HT1080 (cell line): ENCODE measurements at places on chromosomes 16 and 17.

DNA sequence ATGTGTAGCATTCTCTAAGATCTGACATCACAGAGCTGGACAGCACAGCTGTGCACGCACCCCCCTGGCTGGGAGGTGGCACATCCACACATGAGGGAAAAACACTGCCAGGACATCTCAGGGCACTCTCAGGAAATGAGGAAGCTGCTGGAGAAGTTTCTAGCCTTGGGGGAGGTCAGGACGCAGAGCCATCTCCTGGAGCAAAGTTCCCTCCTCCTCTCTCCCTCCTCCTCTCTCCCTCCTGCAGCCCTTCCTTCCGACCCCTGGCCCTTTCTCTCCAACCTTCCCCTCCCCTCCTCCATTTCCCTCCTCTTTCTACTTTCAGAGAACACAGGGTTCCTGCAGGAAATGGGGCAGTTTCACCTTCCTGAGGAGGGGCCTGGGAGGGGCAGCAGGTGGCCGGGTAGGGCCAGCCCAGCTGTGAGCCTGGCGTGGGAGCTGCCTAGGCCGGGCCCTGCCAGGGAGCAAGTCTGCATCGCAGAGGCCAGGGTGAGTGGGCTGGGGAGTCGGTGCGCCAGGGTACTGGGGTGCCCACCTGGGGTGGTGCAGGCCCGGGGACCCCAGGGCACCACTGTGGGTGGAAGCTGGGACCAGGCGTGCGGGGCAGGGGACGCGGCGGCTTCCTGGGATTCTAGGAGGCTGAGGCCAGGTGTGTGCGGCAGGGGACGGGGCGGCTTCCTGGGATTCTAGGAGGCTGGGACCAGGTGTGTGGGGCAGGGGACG is at the start of gene DPEP1:
DPEP1 (plus strand) TSS at position 412 of the 723 bp plus-strand sequence. CDS start 16,769 bp downstream, outside the sequence.
- no peak for DNase-seq

GRCh38 chr16:87844809-87845208 is 24.5 kb downstream of the SLC7A5 start:
- DNase-seq, result no peak

DNA sequence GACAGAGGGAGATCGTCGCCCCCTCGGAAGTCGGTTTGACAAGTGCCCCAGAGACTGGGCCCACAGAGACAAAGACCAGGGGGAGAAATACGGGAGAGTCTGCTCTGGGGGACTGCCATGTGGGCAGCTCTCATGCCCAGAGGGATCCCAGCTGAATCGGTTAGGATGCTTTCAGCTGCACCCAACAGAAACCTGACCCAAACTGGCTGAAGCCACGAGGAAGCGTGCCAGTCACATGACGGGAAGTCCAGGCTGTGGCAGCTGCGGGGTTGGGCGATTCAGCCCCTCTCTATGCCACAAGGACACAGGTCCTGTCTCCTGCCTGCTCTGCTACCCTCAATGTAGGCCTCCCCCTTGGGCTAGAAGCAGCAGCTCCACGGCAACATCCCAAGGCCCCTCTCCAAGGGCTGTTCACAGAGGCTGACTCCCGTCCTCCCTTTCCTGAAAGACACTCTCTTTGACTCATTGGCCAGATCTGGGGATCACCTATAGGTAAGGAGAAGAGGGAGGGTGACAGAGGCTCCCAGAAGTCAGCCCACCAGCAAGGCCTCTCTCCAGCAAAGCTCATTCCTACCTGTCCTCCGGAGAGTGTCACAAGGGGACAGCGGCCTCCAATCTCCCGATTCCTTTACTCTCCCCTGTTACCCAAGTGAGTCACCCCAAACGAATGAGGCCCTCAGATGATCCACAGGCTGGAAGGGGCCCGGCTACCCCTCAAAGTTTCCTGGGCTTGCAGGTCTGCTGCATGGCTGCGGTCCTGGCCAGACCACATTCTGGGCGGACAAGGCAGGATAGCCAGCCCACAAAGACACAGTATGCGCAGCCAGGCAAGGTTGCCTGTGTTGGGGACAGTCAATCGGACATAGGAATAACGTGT is 75.8 kb downstream of the RBFOX3 start:
- DNase-seq, result no peak

DNA sequence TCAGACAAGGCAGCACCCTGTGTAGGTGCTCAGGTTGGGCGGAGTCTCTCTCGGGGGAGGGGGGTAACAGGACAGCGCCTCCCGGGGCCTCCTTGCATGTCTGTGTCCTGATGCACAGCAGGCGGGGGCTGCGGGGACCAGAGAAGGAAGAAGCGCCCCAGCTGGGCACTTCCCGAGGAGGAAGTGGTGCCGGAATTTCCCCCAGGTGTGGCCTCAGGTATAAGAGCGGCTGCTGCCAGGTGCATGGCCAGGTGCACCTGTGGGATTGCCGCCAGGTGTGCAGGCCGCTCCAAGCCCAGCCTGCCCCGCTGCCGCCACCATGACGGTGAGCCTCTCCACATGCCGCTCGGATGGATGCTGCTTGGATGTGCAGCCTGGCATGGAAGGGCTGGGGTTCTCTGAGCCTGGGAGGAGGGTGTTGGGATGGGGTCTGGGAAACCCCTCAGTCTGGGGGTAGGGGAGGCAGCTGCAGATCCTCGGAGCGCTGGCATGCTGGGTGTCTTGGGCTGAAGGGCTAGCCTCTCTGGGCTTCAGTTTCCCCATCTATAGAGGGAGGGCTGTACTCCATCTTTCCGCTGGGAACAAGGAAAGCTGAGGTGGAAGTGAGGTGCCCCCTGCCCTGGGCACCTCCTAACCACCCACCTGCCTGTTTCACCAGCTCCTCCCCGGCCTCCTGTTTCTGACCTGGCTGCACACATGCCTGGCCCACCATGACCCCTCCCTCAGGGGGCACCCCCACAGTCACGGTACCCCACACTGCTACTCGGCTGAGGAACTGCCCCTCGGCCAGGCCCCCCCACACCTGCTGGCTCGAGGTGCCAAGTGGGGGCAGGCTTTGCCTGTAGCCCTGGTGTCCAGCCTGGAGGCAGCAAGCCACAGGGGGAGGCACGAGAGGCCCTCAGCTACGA is at the start of gene IL17C:
IL17C (plus strand) TSS at position 250 of the 908 bp plus-strand sequence; CDS start at position 320, 70 bp downstream.
- DNase-seq, result no peak

DNA sequence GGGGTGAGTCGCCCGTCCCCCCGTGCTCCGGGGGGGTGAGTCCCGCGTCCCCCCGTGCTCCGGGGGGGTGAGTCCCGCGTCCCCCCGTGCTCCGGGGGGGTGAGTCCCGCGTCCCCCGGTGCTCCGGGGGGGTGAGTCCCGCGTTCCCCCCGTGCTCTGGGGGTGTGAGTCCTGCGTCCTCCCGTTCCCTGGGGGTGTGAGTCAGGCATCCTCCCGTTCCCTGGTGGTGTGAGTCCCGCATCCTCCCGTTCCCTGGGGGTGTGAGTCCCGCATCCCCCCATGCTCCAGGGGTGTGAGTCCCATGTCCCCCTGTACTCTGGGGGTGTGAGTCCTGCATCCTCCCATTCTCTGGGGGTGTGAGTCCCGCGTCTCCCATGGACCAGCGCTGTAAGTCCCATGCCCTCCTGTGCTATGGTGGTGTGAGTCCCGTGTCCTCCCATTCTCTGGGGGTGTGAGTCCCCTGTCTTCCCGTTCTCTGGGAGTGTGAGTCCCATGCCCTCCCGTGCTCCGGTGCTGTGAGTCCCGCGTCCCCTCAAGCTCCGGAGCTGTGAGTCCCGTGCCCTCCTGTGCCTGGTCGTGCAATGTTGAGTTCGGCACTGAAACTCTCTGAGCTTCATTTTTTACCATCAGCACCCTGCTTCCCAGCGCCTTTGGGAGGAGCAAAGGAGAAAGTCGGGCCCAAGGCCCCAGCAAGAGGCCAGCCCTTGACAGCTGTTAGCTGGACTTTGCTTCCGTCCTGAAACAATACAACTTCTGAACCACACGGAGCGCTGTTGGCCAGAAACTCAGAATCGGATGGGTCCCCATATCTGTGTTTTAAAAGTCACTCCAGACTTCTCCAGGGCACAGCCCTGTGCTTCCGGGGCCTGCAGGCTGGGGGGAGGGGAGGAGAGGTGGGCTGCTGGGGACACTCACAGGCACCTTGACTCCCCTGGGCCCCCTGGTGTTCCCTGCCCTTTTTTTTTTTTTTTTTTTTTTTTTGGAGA is 11.5 kb upstream of the ZC3H18 start:
- DNase-seq, result peak; percentile 33

- DNase-seq, result no peak
Observed at GRCh38 chr16:86110726-86111125, 211.8 kb downstream of the IRF8 start.

GRCh38 chr17:68356949-68357455 is 65.7 kb downstream of the ARSG start:
- no peak for DNase-seq

DNA sequence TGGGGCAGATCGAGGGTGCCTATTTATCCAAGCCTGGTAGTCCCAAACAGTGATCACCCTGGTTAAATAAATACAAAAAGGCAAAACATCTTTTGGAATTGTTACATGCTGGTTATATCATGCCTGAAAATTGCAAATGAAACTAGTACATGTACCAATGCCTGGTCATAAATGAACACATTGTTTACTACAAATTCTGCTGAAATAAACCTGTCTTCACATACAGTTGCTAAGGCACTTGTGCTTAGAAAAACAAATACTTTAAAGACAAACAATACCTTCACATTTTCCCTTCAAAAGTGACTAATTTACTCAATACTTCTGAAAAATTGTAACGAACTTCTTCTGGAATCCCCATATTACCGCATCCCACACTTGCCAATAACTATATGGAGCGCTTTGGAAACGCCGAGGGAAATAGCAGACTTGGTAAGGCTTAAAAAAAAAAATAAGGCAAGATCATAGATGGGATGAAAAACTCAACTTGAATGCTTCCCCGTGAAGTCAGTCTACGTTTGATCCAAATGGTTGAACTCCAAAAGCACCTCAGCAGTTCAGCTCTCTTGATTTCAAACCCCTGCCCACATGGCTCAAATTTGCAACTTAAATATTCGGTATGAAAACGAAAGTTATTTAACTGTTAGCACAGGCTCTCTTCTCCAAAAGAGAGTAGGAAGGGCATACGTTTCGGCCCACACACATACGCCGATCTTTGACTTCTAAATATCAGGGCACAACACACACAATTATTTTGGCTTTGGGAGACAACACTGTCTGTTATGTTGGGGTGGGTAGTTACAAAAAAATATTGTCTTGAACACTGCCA is 264.5 kb downstream of the NTN1 start:
- no peak for DNase-seq

DNA sequence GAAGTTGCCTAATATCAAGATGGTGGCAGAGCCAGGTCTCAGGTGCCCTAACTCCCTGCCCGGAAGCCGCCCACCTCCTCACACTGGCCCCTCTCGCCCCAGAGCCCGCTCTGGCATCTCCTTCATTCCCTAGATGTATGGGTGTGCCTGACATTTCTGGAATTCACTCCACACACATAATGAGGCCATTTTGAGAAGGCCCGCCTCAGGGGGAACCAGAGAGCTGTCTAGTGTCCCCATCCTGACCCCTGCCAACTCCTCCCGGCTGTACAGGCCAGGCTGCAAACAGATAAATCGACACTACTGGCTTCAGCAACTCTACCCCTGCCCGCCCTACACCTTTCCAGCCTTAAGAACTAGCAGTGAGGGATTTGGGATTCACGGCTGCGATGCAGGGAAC is 7.7 kb downstream of the WNT3 start:
- no peak for DNase-seq

DNA sequence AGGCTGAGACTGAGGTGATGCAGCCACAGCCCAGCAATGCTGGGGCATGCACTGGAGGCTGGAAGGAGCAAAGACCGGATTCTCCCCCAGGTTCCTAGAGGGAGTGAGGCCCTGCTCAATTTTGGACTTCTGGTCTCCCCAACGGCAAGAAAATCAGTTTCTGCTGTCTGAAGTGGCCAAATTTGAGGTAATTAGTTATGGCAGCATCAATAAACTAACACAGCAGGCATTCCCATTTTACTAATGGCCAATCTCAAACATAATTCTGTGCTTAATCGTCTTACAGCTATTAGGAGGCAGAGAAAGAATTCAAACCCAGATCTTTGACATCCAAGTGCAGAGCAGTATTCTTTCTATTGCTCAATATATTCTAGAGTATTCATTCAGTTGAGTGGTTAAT is 16.2 kb downstream of the NETO2 start:
- DNase-seq, result no peak

DNA sequence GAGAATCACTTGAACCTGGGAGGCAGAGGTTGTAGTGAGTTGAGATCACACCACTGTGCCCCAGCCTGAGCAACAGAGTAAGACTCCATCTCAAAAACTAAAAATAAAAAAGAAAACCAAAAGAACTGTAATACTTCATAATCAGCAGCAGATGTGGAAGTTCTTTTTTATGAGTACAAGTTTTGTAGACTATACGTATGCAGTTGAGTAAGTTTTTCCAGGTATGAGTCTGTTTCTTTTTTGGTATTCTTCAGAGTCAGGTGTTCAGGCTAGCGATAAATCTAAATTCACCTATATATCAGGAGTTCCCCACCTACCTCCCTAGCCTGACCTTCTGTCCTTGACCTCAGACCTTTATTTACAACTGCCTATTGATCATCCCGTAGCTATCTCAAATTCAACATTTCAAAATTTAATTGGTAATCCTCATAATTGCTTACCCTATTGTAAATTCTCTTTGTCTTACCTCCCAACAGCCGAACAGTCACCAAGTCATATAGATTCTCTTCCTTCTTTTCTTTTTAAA is 10.7 kb downstream of the DCTN5 start:
- DNase-seq, result no peak

DNA sequence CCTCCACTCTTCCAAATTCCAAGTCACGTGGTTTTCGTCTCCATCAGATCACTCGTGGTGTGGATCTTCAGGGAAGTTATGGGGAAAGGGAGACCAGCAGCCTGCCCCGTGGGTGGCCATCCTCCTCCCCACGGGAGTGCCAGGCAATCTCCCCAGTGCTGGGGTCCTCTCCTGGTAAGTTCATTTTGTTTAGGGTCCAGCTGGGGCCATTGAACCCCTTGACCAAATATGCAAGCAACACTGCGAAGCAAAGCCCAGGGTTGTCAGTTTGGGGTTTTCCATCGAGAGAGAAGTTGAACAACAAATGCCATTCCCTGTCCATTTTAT is 4.1 kb upstream of the LCMT1 start:
- no peak for DNase-seq

GRCh38 chr17:81672504-81672903 is 6.0 kb downstream of the CCDC137 start:
- DNase-seq, result no peak

GRCh38 chr16:85331688-85332087 is 219.4 kb upstream of the CIBAR2 start:
- DNase-seq, result no peak

DNA sequence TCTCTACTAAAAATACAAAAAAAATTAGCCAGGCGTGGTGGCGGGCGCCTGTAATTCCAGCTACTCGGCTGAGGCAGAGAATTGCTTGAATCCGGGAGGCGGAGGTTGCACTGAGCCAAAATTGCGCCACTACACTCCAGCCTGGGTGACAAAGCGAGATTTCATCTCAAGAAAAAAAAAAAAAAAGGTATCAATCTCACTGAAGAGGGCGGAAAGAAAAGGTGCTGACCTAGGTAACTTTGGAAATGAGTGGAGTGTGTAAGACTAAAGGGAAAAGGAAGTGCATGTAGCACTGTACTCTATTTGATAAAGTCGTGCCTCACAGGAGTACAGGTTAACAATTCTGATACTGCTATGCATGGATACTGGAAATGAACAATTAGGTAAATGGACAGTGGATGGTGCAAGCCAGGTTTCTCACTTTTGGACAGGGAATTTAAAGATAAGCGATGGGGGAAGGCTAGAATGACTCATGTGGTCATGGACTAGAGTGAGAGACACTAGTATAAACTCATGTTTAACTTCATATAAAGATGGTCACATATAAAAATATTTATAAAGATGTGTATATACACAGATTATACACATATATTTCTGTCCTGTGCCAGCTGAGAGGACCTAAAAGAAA is 142.9 kb downstream of the CDK5R1 start:
- DNase-seq, result no peak

- no peak for DNase-seq
Observed at GRCh38 chr16:85381738-85382592, 231.2 kb upstream of the GSE1 start.
